Epithelial cell of proximal tubule (primary cell): ENCODE measurements at places on chromosomes 2 and 18. TPM values are rescaled to one million over a fixed set of nuclear protein-coding genes. Genes with fewer than 3 reads are reported as not detected.

Gene SPATA3
- total RNA-seq, result not detected in 2 replicates

Gene HOXD11
- total RNA-seq, result 17.5 and 25.1 TPM in 2 replicates

- DNase-seq, result no peak
Measured at GRCh38 chr2:61538920-61539520, 864 bp upstream of the XPO1 start.

DNA sequence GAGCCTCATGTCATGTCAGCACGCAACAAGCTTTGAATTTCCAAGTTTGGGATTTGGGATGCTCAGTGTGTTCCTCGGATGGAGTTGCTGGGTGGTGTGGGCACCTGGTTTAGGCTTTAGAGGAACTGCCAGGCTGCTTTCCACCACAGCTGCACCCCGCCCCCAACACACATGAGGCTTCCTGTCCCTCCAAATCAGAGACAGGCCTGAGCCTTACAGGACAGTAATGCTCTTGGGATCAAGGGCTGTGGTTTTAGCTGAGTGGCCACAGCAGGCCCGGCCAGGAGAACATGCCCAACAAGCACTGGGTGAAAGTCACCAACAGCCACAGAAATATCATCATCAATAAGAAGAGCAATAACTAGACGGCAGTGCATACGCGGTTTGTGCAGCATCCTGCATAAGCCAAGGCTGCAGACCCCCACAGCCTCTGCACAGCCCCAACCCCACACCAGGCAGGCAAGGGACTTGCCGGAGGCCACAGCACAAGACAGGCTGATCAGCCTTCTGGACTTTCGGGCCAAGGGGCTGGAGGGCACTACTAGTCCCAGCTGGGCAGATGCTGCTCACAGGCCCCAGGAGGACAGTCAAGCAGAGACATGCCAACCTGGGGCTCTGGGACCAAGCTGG, 29.7 kb upstream of the GPC1 start:
- DNase-seq, result no peak

DNA sequence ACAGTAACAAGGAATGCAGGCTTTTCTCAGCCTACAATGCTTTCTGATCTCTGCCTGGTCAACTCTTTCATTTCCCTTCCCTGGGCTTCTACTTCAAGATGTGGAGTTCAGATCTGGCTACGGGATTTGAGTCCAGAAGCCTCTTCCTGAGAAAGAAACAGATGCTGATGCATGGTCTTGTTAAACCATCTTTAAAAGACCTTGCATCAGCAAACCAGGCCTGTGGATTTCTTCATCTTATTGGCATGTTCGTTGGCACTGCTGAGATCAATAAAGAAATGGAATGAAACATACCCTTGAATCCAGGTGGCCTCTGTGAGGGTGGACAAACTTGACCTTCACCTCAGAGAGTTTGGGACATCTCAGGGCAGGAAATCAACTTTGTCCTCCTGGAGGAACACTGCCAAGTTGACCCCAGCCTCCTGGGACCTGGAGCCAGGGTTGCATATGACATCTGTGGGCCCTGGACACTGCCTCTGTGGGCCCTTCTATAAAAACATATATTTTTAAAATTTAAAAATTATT, 21.4 kb downstream of the IGFBP2 start:
- DNase-seq, result no peak

DNA sequence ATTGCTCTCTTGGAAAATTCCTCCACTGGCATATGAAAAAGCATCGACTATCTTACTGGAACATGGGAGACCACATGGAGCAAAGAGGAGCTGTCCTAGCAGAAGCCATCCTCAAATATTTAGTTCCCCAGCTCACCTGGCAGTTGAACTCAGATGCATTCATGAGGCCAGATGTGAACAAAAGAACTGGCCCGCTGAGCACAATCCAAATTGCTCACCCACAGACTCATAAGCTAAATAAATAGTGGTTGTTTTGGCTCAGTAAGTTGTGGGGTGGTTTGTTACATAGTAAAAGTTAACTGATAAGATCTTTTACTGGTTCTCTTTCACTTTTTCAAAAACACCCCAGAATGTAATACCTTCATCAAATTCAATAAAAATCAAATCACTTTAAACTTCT, 108.6 kb upstream of the CWC22 start:
- DNase-seq, result no peak

GRCh38 chr18:22703883-22704585, 229.1 kb upstream of the RBBP8 start:
- DNase-seq, result no peak

GRCh38 chr2:161112908-161113307, 47.3 kb upstream of the TANK start:
- no peak for DNase-seq

DNA sequence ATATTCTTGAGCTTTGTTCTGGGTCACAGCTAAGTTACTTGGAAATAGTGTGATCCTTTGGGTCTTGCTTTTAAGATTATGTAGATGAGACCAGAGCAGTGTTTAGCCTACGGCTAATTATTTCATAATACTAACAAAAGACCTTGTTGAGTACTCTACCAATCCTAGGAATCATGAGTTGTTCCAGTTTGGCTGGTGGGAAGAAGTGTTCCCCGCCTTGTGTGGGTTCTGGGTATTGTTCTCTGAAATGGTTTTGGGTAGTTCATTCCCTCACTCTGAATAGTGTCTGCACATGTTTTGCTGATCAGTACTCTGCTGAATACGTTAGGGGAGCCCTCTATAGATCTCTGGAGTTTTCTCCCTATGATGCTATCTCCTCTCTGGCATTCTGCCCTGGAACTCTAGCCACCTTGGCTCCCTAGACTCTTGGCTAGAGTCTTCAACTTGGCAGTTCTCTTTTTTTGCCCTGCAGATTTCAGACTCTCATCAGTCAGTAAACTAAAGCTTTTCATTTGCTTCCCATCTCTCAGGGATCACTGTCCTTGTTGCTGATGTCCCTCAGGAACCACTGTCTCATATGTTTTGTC, 48.4 kb downstream of the NEMP2 start:
- no peak for DNase-seq
